Aorta (tissue), 5 donors: ENCODE measurements at places on chromosomes 3 and 15. TPM values are rescaled to one million over a fixed set of nuclear protein-coding genes. Genes with fewer than 3 reads are reported as not detected.

DNA sequence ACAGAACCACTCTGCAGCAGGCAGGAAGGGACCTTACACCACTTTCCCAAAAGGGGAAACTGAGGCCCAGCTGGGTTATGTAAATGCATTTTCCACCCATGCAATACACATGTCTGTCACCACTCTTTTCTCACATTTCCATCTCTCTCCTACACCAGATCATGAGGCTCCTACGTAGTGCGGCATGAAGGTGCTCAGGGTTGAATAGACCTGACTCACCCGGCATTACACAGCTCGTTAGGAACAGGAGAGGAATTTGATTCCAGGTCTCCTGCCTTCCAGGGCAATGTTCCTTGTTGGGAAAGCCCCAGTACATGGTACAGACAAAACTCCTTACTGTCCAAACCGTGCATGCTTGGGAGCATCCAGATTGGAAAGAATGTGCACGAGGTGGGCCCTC, 61.9 kb upstream of the DCLK3 start:
- no peak for DNase-seq

GRCh38 chr15:74913041-74913440, 6.4 kb upstream of the FAM219B start:
- DNase-seq, result no peak

- no peak for DNase-seq
These were observed 35.5 kb downstream of the CACNA2D3 start for GRCh38 chr3:54157860-54158259.

DNA sequence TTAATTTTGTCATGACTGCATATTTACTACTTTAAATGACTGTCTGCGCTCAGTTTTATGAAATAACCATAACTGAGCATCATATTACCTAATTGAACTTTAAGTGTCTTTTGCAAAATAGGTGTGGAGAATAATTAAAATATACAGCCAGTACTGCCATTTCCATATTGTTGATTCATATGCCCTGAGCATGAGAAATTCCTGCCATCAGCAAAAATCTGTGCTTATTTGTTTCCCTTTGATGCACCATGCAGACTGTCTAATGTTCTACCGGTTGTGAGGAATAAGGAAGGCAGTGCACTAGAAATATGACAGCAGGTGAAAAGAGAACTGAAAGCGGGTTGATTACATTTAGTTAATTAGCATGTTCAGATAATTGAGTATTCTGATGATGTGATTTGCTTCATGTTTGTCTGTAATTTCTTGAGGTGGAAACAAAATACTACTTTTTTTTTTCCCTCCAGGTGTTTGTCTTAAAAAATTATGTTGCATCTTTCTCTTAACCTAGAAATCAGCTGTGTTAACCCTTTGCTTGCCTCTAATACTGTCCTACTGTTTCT, 229.4 kb upstream of the AZI2 start:
- DNase-seq, result no peak

The SGO1 gene
- total RNA-seq, result not detected

The FETUB gene
- not detected for total RNA-seq
